ENCODE measurements at places on chromosomes 11 and 22.

DNA sequence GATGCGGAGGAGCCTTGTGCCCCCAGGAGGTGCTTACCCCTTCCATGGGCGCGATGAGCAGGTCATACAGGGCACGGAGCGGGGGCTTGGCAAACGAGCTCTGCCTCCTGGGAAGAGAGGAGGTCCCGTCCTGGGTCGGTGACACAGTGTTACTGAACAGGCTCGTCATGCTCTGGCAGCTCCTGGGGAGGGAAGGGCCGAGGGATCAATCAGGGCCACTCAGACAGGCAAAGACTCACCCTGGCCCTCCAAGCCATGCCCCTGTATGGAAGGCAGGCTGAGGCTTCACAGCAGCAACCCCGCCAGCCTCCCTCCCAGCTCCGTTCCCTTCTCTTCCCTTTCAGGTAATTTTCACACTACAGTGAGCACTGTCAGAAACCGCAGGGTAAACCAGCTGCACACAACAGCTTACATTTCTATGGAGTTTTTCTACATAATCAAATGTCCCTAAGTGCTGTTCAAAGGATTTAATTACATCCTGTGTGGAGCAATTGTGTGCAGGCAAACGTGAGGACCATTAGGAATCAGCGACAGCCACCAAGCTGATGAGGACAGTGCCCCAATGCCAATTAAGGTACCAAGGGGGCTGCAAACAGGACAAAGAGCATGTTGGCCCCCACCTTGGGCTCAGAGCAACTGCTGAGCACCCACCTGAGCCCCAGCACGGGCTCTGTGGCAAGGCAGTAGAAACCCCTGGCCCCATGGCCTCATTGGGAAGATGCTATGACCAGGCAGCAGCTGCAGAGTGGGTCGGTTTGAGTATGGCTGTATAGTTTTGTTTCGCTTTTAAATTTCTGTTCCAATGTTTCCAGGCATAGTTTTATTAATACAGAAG is 95.4 kb upstream of the PITPNB start:
- peak; percentile 84 for DNase-seq

DNA sequence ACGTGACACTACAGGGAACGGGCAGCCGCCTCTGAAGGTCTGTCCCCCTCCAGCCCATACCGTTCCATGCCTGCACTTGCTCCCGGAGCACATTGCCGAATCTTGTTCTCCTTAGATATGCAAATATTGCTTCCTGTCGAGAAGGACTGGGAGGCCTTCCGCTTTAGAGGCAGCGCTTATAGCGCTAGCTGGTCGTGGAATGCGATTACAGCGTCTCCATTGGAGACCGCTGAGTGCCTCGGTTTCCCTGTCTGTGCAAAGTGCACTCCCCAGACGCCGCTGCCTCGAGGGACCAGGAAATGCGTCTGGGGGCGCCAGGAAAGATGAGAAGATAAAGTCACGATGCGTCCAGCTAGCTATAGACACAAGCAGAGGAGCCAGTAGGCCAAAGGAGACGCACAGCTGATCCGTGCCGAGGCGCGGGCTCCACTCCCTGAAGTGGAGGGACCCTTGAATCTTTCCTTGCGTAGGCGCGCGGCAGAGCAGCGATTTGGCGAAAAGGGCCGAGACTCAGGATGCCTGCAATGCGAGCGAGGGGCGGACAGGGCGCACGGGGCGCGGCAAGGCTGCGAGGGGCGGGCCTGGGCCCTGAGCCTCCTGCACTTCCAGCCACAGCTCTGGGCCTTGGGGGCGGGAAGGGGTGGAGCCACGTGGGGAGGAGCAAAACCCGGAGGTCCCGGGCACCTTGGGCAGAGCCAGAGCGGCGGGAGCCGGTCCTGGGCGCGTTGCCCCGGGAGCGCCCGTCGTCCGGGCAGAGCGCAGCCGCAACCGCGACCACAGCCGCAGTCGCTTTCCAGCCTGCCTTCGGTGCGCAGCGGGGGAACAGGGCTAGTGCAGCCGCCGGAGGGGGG is at the start of gene RASSF10:
Gene RASSF10 (plus strand): TSS at position 692 of the 851 bp plus-strand sequence. CDS start 261 bp downstream, outside the sequence.
- DNase-seq, result peak; percentile 49

GRCh38 chr11:12430351-12430750 is 53.0 kb downstream of the PARVA start:
- no peak for DNase-seq

DNA sequence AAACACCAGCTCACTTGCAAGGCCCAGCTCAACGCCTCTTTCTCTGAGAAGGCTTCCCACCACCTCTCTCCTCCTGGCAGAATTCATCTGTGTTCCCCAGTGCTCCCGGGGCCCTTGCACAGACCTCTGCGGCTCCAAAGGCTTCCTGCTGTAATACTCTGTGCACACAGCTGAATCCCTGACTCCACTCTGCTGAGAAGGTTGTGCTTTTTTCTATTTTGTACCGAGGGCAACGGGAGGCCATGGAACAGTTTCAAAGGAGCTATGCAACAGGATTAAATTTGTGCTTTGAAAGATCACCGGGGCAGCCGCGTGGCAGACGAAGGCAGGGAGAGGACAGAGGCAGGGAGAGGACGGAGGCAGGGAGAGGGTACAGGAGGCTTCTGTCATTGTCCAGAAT is 49.2 kb upstream of the SYT7 start:
- no peak for DNase-seq

GRCh38 chr11:122853971-122854446 is 15.7 kb downstream of the CRTAM start:
- peak; percentile 94 for DNase-seq

DNA sequence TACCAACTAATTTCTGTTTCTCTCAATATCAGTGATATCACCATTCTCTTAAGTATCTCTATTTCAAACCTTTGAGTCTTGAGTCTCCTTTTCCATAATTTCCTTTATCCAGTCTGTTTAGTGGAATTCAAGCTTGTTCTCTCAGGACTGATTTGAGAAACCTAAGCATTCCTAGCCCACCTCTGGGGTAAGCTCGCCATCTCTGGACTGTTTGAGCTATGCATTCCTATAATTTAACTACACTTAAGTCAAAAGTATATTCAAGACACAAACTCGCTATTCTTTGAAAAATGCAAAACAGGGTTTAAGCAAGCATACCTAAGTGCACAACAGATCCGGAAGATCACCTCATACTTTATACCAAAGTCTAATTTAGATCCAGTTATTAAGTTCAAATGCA is 2.1 kb upstream of the DLAT start:
- no peak for DNase-seq

DNA sequence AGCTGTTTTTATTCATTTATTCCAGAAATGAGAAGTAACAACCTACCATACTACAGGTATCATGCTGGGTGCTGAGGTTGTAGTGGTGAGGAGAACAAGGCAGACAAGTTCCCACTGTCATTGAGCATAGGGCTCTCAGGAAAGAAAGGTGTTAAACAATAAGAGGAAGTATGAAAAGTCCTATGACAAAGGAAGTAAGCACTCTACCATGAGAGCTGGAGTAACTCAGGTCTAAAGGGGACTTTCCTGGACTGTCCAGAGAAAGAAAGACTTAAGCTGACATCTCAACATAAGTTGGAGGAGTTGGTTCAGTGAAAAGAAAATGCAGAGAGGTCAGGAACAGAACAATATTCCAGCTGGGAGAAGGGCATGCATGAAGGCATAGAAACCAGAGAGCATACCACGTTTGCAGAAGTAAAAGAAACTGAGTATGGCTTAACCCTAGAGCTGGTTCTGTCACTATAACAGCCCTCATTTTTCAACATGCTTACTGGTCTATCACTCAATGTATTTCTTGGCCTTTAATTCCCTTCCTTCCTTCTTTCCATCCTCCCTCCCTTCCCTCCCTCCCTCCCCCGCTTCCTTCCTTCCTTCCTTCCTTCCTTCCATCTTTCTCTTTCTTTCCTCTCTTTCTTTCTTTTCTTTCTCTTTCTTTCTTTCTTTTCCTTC is 137.8 kb upstream of the BDNF start:
- no peak for DNase-seq

DNA sequence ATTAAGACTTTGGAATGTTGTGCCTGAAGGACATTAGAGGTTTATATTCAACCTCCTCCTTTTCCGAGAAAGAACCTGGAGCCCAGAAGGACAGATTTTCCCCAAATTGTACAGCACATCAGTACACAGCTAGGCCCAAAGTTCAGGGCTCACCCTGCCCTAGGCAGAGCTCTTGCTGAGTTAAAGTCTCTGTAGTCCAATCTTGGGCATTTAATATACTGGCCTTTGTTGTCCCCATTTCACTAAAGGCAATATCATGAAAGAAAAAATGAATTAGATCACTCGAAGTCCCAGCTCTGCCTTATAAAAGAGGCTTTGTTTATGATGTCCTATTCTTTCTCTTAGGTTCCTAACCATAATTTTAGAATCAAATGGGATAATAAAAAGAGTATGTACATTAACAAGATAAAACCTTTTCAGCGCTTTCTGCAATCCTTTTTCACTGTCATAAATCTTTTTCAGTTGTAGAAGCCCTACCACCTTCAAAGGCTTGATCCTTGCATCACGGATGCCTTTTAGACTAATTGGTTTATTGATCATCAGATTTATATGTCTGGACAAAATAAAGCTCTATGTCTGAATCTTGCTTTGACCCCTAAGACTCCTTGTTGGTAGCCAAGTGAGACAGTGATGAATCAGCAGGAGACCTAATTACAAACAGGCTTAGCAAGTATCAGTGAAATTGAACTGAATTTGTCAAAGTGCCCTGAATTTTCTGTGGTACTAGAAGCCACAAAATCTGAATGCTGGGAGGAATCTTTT is 39.8 kb downstream of the RELT start:
- DNase-seq, result no peak

DNA sequence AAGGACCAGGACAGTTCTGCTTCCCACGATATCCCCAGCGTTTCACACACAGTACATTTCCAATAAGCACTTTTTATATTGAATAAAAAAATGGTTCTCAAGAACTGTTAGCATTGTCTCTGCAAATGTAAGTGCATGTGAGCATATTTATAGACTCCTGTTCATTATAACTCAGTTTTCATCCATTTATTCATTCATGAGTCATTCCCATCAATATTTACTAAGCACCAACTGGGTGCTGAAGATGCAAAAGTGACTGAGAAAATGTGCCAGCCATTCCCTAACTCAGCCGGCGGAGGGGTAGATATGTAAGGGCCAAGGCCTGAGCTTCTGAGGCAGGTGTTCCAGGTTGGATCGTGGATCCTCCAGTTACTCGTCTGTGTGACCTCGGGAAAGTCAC is 64.8 kb downstream of the CACNG2 start:
- DNase-seq, result no peak

GRCh38 chr11:26106726-26107125 is 225.2 kb upstream of the ANO3 start:
- DNase-seq, result no peak

DNA sequence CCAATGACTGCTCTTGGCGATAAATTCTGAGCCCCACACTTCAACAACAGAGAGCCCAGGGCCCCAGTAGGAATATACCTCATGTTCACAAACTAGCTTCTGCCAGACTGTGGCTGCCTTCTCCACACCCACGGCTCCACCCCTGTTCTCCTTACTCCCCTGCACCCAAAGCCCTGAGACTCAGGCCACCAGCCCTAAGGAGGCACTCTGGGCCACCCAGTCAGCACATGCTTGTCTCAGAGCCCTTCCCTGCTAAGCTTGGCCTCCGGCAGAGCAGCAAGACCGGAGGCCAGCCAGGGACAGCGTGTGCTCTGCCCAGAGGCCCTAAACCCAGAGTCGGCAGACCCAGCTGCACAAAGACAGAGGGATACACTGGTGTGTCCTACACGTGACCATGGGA is 27.9 kb downstream of the SPATA19 start:
- DNase-seq, result no peak

DNA sequence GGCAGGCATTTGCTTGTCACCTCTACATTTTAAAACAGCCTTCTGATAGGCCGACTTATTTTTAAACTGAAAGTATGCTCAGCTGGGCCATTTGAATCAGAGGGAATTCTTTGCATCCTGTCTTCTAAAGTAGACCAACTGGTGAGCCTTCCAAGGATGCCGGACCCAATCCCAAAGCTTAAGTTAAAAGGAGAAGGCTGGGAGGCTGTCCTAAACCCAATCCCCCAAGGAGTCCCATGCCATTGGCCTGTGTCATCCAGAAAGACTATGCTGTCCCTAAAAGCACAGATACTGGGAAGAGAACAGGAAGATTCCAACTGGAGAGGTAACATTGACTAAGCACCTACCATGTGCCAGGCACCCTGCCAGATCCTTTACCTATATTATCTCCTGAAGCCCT is 18.0 kb downstream of the TENM4 start:
- no peak for DNase-seq

- no peak for DNase-seq
Observed at GRCh38 chr22:43129426-43130425, 13.5 kb downstream of the MCAT start.

DNA sequence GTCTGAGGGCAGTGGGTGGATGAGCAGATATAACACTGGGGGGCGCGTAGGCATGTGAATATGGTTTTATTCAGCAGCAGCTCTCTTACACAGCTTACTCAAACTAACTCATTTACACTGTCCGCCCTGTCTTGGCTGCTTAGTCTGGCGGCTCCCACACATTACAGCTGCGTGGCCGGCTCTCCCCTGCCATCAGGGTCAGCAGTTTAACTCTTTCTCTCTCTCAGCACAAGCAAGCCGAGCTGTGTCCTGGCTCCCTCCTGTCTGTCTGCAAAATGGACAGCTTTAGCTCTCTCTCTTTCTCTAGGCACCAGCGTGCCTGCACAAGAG is 1310.1 kb upstream of the RAG2 start:
- no peak for DNase-seq

- DNase-seq, result no peak
Observed at GRCh38 chr11:21307874-21308273, 638.5 kb downstream of the NELL1 start.

DNA sequence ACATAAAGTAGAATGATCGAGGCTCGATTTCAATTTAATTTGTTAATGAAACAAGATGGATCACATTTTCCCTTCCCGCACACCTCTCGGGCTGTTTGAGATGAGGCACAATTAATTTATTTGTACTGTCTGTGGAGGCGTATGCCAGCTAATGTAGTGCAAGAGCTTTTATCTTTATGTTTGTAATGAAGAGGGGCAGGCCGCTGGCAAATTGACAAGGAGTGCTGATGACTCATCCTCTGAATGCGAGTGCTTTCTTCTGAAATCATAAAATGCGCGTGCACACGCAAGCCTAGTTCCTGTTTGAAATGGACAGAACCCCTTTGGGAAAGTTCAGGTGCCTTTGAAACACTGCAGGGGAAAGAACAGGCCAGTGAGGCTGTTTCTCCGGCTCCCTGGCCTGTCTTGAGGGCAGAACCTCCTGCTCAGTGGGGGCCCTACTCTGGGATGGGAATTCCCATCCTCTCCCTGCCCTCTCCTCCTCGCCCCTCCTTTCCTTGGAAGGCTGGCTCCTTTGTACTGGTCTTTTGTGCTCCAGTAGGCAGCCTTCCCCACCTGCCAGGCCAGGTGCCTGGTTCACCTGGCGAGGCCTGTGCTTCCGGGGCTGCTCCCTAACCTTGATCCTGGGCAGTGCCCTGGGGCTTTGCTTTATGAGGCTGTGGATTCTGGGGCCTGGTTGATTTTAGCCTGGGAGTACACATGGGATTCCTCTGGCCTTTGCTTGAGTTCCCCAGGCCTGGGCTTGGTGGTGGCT is 50.3 kb downstream of the TEAD1 start:
- peak; percentile 99 for DNase-seq

- no peak for DNase-seq
Observed at GRCh38 chr11:62688491-62688890, 839 bp downstream of the LRRN4CL start.

Data from NCI-H1105 treated with DMSO at 0.1 percent for 48 hours (cell line).